Upper lobe of left lung (tissue), 6 donors: ENCODE measurements at places on chromosomes 5 and 9.

- no peak for DNase-seq
Observed at GRCh38 chr5:181133610-181134231, 2.8 kb upstream of the OR2V1 start.

DNA sequence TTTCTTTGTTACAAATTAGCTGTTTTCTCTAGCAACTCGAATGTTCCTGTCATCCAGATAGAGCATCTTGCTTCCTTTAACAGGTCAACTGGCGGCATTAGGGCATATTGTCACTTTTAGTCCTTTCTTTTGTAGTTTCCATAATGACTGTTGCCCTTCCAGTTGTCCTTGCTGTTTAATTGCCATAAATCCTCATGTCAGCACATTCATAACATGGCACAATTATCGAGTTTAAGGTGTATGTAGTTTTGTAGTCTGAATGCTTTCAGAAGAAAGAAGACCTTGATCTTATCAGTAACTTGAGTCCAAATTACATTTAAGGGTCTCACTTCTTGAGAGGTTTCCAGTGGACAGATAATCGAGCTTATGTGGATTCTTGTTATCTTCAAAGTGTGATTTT is 161.7 kb upstream of the CDH12 start:
- no peak for DNase-seq

GRCh38 chr9:26850995-26851394 is 41.6 kb downstream of the CAAP1 start:
- DNase-seq: no peak

DNA sequence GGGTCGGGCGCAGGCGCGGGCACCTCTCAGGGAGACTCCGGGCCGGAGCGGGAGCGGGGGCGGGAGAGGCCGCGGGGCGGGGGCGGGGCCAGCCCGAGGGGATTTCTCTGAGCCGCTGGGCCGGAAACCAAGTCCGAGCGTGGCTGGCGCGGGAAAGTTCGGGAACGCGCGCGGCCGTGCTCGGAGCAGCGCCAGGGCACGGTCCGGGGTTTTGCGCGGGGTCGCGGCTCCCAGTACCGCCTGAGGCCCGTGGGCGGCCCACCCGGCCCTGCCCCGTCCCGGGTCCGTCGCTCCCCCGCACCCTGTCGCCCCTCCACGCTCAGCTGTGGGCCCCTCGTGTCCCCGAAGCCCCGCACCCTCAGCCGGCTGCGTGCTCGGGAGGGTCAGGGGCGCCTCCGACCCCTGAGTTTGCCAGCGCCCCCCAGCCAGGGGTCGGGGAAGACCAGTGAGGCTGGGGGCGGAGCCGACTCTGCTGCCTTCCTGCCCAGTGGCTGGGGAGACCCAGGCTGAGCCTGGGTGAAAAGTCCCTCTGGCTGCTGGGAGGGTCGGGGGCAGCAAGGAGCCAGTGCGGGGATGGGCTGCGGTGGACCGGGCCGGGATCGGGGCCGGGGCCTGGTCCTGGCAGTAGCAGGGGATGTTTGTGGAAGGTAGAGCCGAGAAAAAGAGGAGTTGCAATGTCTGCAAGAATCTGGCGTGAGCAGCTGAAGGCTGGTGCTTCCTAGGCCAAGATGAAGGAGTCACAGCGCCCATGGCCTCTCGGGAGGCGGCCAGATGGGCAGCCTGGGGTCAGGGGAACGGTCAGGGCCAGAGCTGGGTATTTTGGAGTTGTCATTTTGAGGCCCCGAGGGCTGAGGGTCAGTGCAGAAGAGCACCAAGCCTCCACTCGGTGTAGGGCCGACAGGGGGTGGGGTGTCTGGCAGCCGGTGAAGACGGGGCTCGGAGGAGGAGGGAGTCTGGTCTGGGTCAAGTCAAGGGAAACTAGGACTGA is 588 bp downstream of the TRAF2 start:
- DNase-seq: peak; percentile 42

- DNase-seq: no peak
Observed at GRCh38 chr9:130651221-130651620, 13.2 kb upstream of the PRDM12 start.

DNA sequence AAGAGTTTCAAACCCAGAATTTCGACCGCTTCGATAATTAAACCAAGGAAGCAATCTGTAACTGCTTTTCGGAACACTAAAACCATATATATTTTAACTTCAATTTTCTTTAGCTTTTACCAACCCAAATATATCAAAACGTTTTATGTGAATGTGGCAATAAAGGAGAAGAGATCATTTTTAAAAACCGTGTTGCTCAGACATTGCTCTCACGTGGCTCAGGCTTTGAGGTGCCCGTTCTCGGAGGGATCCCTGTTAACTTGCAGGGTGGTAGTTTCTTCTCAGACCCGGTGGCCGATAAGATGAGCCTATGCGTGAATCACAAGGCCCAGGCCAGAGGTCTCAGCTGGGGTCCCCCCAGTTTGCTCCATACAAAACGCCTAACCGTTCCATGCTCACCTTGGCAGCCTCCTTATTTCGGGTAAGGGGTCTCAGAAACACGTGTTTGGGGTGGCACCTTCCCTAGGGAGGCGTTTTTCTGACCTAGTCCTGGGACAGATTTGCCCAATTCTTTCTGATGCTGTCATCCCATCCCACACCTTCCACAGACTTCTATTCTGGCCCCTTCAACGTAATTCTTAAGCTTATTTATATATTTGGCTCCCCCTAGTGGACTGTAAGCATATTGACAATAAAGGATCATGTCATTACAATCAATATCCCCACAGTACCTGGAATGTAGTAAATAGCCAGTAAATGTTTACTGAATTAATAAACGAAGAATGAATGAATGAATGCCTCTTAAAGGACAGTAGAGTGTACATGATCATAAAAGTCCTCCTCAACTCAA is 48.1 kb downstream of the THBS4 start:
- no peak for DNase-seq

DNA sequence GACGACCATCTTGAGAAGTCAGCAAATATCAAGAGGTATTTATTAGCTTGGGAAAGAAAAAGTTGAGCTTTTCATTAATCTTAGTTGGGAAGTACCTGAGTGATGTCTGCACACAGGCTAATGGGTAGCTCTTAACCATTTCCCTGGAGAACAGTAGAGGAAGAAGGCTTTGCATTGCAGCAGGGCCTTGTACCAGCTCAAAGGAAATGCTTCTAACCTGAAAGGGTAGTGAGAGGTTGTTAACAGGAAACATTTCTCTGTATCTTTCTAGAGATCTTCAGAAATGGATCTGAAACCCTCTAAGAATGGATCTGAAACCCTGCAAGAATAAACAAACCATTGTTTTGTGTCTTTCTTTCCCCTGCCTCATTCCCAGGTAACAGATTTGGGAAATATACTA is 393.3 kb downstream of the PLK2 start:
- no peak for DNase-seq

DNA sequence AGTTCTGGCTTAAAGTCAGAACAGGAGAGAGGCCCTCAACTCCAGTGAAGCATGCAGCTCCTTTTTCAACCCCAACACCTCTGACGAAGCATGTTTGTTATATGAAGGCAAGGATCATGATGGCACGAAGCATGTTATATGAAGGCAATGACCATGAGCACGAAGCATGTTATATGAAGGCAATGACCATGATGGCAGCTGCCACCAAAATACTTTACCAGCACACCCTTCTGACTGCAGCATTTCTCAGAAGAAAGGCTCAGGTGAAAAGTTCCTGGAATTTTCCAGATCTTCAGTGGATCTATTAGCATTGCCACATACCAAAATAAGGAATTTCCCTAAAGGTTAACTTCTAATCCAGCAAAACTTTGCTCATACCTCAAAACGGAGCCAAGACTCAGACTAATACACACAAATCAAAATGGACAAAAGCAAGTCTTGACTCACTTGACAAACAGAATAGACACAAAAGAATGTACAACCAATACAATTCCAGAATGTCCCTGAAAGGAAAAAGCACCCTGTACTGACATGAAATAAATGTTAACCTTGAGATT is 217.4 kb downstream of the FANCC start:
- DNase-seq: no peak

DNA sequence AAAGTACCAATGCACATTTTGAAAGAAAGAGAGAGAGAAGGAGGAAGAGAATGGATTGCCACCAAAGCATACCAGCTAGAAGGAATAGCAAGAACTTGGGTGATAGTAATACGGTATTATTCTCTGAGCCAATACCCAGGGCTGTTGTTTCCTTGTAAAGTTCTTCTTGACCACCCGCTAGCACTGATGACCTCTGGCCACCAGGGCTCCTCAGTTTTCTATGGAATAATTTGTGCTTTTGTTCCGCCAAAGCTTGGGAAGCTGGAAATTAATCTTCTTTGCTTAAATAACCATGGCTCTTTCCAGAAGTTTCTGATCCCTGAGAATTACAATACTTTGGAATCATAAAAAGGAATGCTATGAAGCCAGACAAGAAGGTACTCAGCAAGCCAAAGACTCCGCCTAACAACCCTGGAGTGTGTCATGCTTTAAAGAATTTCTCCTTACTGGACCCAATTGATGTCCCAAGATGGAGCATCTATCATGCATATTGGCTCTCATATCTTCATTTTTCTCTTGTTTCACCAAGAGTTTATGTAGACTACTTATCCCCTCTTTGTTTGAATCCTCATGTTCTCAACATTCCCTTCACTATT is 29.8 kb downstream of the OR2K2 start:
- DNase-seq: no peak

DNA sequence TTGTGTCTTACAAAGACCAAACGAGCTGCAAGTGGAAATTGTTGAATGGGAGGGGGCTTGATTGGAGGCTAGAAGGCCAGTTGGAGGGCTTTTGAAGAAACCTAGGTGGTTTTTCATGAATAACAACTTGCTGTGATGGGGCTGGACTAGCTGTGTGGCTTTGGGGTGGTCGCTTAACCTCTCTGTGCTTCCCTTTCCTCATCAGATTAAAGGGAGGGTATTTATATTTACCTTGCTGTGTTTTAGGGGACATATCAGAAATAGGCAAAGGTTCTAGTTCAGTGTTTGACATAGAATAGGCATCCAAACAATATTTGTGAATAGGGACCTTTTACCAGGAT is 74.9 kb downstream of the ZNF618 start:
- DNase-seq: no peak

DNA sequence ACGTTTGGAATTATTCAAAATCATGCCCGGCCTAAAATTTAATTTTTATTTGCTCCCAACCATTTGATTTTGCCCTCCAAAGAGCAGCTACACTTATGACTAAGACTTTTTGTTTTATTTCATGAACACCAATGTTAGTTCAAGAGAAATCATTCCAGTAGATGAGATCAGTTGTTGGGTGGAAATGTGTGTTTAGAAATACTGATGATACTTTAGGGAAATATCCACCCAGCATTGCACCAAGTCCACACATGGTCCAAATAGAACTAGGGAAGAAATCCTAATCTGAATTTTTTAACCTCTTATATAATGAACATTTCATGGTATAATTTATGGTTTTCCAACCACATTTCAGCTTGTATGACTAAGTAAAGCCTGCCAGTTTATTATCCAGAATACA is 28.3 kb upstream of the GOLPH3 start:
- DNase-seq: no peak

DNA sequence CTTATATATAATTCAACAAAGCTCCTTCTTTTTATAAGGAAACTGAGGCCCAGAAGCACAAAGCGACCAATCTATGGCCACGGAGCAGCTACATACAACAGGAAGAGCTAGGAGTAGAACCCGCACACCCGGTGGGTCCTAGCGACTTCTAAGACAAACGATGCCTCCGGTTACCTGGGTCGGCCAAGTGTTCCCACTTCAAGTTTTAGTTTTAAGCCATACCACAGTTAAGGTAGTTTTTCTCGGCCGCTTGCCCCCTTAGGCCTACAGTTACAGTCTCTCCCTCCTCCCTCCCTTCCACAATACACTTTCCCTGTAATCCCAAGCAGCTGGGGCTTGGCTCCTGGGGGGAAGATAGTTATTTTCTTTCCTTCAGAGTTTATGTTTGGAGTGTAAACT is 533 bp downstream of the SREK1IP1 start:
- DNase-seq: no peak

GRCh38 chr5:56588131-56588487 is 227.2 kb upstream of the MAP3K1 start:
- no peak for DNase-seq

- DNase-seq: no peak
Observed at GRCh38 chr5:107153283-107153682, 517.5 kb downstream of the EFNA5 start.

- DNase-seq: peak; percentile 70
Observed at GRCh38 chr5:135466178-135467050, 14.3 kb upstream of the TIFAB start.

DNA sequence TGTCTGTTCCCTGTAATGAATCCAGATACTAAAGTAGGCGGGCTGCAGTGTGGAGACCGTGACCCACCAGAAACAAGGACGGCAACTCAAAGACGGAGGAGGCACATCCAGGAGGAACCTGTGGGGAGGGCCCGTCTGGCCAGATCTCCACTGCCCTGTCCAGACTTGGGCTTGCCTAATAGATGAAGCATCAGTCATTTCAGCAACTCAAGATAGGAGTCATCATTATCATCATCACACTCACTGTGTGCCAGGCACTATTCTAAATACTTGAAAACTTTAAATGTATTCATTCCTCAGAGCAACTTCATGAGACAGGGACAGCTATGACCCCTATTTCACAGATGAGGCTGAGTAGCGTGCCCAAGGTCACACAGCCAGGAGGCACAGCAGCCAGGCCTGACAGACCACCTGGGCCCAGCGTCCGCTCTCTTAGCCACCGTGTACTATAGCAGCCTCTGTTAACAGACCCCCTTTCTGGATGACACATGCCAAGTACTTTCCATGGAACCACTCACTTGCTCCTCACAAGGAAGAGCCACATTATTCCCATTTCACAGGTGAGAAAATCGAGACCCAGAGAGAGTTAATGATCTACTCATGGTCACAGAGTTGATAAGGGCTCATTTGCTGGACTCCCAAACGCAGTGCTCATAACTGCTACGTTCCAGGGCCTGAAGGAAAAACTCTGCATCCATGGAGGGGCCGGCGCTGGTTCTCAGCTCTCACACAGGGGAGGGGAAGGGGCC is 4.9 kb upstream of the IL4 start:
- no peak for DNase-seq

DNA sequence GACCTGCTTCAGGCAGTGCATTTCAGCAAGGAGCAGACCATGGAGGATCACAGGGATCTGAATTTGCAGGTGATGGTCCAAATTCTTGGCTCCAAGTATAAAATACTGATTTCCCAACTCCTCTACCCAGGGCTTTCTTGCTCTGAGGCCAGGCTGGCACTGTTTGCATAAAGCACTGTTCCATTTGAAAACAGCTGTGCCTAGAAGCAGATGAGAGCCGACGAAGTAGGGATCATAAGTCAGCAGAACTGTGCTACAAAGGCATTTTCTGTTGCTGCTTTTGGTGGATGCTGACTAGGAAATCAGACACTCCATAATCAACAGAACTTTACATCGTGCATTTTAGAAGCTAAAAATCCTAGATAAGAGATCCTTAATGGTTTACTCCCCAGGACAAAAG is 126.4 kb downstream of the MAT2B start:
- no peak for DNase-seq

DNA sequence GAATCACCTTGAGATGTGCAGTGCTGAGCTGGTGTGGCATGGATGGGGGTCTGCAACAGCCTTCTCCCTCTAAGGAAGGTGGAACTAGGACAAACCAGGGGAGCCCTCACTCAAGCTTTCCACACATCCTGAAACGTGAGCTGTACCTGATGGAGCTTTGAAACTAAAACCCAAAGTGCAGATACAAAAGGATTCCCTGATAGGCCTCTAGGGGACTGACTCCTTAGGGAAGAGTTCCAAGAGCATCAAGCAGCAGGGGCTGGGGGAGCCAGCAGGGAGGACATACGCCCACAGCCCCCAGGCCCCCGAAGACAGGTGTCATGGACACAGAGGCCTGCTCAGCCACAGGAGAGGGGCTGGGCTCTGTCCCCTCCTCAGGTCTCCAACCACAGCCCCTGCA is 17.7 kb downstream of the ARHGEF37 start:
- DNase-seq: no peak

- DNase-seq: no peak
Observed at GRCh38 chr5:113105693-113106280, 129.2 kb downstream of the DCP2 start.
